ENCODE measurements at places on chromosomes 16 and 17.

DNA sequence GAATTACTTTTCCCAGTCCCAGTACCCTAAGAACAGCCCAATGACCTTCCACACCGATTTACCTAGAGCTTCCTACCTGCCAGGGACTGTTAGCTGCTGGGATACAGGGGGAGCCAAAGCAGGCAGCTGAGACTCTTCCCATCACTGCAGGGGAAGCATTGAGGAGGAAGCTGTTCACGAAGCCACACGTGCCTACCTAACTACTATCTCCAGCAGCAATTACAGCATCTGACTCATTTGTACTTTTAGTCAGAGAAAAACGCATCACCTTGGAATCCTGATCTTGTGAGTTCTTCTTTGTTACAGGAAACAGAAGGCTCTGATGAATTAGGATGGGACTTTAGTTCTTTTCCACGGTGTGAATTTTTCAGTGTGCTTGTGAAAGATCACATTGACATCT is 113.7 kb upstream of the DHX40 start:
- DNase-seq, result no peak

DNA sequence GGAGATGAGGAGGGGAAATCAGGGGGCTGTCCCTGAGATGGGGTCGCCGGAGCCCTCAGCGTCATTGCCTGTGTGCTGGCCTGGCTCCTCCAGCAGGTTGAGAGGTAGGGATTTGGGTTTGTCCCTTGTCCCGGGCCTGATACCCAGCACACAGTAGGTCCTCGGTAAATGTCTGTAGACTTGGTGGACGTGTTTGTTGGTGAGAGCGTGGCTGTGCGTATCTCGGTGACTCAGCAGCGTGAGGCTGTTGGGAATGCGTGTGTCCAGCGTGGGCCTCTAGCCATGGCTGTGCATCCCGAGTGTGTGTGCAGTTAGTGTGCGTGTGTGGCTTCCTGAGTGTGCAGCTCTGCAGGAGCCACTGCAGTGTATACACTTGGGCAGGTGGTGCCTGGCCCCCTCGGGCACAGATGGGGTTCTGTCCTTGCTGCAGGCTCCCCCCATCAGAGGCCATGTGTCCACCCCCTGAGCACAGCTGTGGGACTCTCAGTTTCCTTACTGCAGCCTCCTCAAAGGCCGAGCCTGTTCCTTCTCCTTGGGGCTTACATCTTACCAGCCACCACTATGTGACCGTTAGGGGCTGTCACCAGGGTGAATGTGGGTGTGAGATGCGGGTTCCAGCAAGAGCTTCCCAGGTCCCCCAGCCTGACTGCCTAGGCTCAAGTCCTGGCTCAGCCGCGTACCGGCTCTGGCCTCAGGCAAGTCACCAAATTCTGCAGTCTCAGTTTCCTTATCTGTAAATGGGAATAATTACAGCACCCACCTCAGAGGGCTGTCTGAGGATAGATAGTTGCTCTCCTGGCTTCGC is 5.7 kb downstream of the NECAB2 start:
- DNase-seq, result no peak

GRCh38 chr16:79431923-79432322 is 168.6 kb downstream of the MAF start:
- DNase-seq, result no peak

DNA sequence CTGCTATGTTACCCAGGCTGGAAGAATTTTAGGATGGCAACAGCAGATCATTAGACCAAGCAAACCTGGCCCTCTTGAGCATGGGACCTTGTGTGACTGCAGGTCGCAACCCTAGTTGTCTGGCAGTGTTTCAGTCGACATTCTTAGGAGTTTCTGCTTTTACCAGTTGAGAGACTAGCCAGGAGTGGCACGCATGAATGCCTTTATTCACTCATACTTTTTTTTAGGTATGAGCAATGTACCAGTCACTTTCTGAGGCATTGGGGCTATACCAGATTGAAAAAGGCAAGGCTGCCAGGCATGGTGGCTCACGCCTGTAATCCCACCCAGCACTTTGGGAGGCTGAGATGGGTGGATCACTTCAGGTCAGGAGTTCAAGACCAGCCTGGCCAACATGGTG is 28.2 kb upstream of the HAS3 start:
- no peak for DNase-seq

DNA sequence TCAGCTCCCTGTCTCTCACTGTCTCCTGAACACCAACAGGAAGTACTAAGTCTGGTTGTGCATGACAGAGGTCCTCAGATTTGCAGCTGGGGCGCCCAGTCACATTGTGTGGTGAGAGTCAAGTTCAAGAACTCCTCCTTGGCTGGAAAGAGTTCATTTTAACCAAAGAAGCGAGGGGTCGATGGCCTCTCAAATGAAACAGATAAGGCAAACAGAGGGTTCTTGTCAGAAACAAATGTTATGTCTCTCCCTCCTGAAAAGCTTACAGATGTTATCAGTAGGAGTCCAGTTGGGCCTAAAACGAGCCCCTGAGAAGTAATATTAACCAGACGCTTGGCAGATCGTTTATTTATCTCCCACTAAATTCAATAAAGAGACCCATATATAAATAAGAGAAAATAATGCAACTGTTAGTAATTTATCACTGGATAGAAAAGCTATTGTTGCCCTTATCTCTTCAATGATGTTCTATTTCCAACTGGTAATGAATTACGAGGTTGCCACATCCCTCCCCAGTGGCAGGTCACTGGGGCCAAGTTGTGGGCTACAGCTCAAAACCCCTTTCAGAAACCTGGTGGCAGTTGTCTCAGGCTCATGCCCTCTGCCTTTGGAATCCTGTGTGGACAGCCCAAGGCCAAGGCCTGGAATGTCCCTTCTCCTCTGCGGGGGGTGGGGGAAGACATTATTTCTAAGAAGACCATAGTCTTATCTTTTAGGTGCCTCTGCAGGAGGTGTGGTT is 307.5 kb upstream of the DYNLRB2 start:
- DNase-seq, result no peak

DNA sequence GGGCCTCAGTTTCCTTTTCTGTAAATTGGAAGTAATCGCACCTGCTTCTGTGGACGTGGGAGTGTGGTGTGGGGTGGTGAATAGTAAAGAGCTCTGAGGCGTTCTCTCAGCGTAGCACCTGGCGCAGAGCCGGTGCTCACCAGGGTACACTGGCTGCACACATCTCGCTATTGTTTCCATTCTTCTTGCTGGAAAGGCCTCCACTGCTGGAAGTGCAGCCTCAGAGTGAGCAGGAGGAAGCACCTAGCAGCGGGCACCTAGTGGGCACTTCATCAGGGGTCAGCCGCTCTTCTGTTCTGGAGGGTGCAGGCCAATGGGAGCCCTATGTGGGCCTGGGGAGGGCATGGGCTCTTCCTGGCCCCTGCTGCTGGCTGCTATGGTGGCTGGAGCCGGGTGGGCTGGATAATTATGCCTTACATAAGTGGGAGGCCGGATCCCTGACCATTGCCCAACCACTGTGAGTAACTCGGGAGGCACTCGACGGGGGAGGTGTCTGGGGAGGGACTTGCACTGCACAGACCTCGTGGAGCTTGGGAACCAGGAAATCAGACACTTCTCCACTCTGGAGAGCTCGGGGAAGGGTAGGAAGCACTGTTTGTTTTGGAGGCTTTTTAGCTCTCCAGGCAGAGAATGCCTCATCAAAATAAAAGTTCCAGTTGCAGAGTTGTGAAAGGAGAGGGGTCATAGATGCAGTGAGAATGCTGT is 1.7 kb downstream of the MAP2K3 start:
- peak; percentile 98 for DNase-seq

DNA sequence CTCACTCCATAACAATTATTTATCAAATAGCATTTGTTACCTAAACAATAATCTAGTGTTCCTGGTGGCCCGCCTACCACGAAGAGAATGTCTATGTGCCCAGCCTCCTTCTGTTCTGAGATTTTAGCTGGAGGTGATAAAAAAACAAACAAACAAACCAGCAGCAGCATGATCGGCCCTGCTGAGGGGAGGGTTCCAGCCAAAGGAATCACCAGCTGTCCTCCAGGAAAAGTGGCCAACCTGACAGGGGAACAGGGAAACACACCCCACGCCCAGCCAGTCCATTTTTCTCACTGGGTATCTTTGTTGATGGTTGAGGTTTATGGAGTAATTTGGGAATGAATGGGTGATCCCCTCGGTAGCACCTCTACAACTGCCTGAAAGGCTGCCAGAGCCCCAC is 203.0 kb upstream of the DYNLRB2 start:
- DNase-seq, result no peak

DNA sequence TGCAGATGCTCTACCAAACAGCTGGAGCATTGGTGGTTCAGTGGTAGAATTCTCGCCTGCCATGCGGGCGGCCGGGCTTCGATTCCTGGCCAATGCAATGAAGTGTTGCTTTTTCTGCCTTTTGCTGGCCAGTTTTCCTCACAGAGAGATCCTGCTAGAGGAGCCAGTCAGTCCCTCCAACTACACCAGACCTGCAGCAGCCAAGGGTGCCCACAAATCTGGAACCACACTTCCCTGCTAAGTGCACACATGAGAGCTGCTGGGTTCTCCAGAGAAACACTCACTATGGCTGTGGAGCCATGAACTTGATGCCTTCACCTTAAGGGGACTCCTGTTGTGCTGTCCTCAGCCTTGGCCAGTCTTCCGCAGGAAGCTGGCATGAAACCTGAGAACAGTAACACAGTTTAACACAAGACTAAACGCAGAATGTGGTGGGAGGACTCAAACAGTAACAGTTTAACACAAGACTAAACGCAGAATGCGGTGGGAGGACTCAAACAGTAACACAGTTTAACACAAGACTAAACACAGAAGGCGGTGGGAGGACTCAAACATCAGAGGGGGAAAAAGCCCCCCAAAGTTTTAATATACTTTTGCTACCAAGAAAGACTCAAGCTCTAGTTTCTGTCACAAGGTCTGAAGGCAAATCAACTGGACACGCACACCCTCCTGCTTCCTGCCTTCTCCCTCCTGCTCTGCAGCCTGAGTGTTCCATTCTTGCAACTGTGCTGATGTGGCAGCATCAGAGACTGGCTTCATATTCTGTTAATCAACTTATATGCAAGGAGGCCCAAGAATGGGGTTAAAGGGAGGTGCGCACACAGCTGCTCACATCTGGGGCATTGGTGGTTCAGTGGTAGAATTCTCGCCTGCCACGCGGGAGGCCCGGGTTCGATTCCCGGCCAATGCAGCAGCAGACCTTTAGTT is 12.0 kb downstream of the VAC14 start:
- no peak for DNase-seq

DNA sequence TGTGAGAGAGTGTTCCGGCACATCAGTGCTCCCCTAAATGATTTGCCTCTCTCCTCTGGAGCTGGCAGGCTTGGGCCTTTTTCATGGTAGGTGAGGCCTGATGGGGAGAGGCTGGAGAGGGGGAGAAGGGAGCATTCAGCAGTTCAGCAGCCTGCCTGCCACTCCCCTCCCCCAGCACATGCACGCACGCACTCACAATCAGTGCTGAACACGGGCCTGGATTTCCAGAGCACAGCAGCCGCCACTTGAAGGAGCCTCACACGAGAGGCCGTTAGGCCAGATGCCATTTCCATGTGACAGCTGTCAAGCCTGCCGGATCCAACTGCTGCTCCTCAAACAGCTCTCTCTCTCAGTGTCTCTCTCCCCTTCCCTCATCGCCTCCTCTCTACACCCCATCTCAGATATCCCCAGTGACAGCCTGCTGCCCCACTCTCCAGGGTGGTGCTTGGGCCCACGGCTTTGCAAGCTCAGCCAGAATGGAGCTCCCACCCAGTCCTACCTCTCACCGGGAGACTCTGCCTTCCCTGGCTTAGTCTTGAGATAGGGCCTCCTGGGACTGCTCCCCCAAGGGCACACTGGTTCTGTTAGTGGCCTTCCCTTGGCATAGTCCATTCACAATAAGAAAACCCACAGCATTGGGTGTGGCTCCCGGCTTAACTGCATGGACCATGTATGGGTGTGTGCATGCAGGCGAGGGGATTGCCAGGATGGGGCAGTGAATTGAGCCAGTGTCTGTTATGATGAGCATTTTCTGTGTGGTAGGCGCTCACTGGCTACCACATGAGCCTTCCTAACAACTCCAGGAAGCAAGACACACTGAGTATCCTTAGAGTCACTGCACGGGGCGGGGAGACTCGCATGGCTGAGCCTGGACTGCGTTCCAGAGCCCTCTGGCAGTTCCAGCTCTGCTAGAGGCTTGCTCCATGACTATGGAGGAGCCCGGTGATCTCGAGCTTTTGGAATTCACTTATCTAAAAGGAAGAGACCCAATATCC is 226.2 kb downstream of the CCDC182 start:
- peak; percentile 33 for DNase-seq

GRCh38 chr17:35791681-35792350 is 3.6 kb downstream of the MMP28 start:
- DNase-seq, result no peak

GRCh38 chr17:74520016-74520434 is 11.2 kb downstream of the CD300LB start:
- DNase-seq, result no peak

DNA sequence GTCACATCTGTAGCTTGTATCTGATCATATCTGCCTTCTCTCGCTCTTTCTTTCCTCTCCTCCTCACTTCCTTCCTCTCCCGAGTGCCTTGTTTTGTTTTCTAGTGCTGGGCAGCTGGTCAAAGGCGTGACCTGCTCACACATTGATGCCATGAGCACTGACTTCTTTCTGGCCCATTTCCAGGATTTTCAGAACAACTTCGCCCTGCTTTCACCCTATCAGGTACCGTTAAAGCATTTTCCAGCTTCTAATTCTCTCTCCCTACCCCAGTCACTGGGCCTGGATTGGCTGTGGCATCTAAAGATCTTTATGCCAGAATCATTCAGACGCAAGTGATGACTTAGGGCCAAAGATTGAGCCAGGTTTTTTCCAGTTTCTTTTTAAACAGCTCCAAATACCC is 55.5 kb downstream of the OTOA start:
- no peak for DNase-seq

DNA sequence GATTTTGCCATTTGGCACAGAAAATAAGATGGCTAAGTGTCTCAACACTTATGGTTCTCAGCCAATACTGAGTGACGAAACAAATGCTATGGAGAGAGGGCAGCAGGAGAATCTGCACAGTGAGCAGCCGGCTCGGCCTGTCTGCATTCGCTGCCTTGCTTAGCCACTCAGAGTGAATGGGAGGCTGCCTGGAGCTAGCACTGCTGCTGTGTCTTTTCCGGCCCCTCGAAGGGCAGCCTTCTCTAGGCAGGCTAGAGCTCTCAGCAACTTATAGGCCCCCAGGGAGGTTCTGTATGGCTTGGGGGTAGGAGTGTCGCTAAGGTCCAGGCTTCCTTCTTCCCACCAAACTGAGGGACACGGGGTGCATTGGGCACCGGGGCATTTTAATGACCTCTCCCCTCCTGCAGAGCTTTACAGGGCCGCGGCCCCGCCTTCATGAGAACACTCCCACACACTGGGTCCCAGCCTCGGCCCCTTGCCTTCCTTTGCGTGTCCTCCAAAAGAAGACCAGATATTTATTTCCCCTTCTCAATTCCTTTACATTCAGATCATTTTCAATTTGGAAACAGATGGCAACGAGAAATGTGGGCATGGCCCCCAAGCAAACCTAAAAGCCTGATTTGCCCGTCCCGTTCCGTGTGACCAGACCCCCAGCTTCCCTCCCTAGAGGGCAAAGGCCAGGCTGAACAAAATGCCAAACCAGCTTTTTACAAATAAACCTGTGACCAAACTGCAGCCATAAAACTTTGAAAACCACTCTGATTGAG is 670.9 kb downstream of the TOX3 start:
- no peak for DNase-seq

Measured in AG04449 (cell line).